Lung microvascular endothelial cell (primary cell): ENCODE measurements at places on chromosomes 4 and X. TPM values are rescaled to one million over a fixed set of nuclear protein-coding genes. Genes with fewer than 3 reads are reported as not detected.

TCP11X2 gene
- total RNA-seq: not detected in 2 replicates

FMR1NB gene
- total RNA-seq: not detected in 2 replicates

LRP2BP gene
- 0.44 and 0.79 TPM in 2 replicates for total RNA-seq

MBTPS2 gene
- total RNA-seq: 3.5 and 3.8 TPM in 2 replicates

DUX4 gene
- not detected in 2 replicates for total RNA-seq

GAGE13 gene
- total RNA-seq: not detected in 2 replicates

KLHL4 gene
- 51.8 and 53.2 TPM in 2 replicates for total RNA-seq

GLRB gene
- total RNA-seq: 9.6 and 29.4 TPM in 2 replicates

TRIM75 gene
- not detected in 2 replicates for total RNA-seq

AFAP1 gene
- 22.4 and 29.8 TPM in 2 replicates for total RNA-seq

NR0B1 gene
- total RNA-seq: not detected in 2 replicates

PNMA5 gene
- total RNA-seq: not detected in 2 replicates

CCNA2 gene
- total RNA-seq: 7.3 and 27.7 TPM in 2 replicates

TCEAL6 gene
- total RNA-seq: not detected in 2 replicates

SLITRK4 gene
- 0.20 and 0.65 TPM in 2 replicates for total RNA-seq

PCDH11X gene
- total RNA-seq: not detected in 2 replicates

EXOC1L gene
- not detected in 2 replicates for total RNA-seq

GCNA gene
- 0.44 and 1.8 TPM in 2 replicates for total RNA-seq

ATOH1 gene
- not detected in 2 replicates for total RNA-seq

CENPVL1 gene
- total RNA-seq: not detected in 2 replicates

CSAG1 gene
- not detected in 2 replicates for total RNA-seq

FGG gene
- not detected in 2 replicates for total RNA-seq

AFM gene
- not detected in 2 replicates for total RNA-seq

PTPN13 gene
- total RNA-seq: 0.20 and 0.22 TPM in 2 replicates

TRAPPC11 gene
- 21.6 and 22.6 TPM in 2 replicates for total RNA-seq

TSPAN7 gene
- total RNA-seq: 3.5 and 38.1 TPM in 2 replicates

F9 gene
- not detected in 2 replicates for total RNA-seq

MAML3 gene
- 4.0 and 4.8 TPM in 2 replicates for total RNA-seq

GPR119 gene
- total RNA-seq: not detected in 2 replicates

AREG gene
- total RNA-seq: under 0.01 and 0.22 TPM in 2 replicates

NUDT11 gene
- total RNA-seq: 0.60 and 1.5 TPM in 2 replicates

PAGE2 gene
- total RNA-seq: not detected in 2 replicates

KDM6A gene
- total RNA-seq: 16.3 and 16.8 TPM in 2 replicates

EFHC2 gene
- not detected in 2 replicates for total RNA-seq

XAGE1A gene
- not detected in 2 replicates for total RNA-seq

HMX1 gene
- total RNA-seq: not detected in 2 replicates

AMTN gene
- not detected in 2 replicates for total RNA-seq

MAB21L2 gene
- 0.20 and 0.65 TPM in 2 replicates for total RNA-seq

FGFBP1 gene
- total RNA-seq: not detected in 2 replicates

HSFX1 gene
- total RNA-seq: 0.20 and 0.22 TPM in 2 replicates

MFAP3L gene
- total RNA-seq: 5.4 and 34.1 TPM in 2 replicates

HTRA3 gene
- 1.2 and 2.6 TPM in 2 replicates for total RNA-seq

SORCS2 gene
- total RNA-seq: under 0.01 TPM in 2 replicates

DIPK2B gene
- total RNA-seq: 52.3 and 73.2 TPM in 2 replicates

MXRA5 gene
- under 0.01 TPM in 1 of 2 replicates, not detected in the other for total RNA-seq

CENPVL2 gene
- total RNA-seq: not detected in 2 replicates

PDLIM5 gene
- 68.9 and 70.8 TPM in 2 replicates for total RNA-seq

SUV39H1 gene
- 2.6 and 3.7 TPM in 2 replicates for total RNA-seq

CPZ gene
- total RNA-seq: not detected in 2 replicates

FNIP2 gene
- total RNA-seq: 21.6 and 42.3 TPM in 2 replicates

ELK1 gene
- total RNA-seq: 7.4 and 10.9 TPM in 2 replicates

AKAP4 gene
- total RNA-seq: not detected in 2 replicates

NPNT gene
- total RNA-seq: under 0.01 TPM in 2 replicates

USP51 gene
- total RNA-seq: 0.87 and 1.4 TPM in 2 replicates
